HCEC 1CT (cell line): ENCODE measurements at places on chromosomes 4 and X.

GRCh38 chr4:61590881-61591280 is 390.8 kb downstream of the ADGRL3 start:
- DNase-seq: no peak

- no peak for DNase-seq
These were observed 73.3 kb downstream of the RAP1GDS1 start for GRCh38 chr4:98334461-98334860.

GRCh38 chr4:656436-657337 is 17.4 kb downstream of the ATP5ME start:
- DNase-seq: no peak

DNA sequence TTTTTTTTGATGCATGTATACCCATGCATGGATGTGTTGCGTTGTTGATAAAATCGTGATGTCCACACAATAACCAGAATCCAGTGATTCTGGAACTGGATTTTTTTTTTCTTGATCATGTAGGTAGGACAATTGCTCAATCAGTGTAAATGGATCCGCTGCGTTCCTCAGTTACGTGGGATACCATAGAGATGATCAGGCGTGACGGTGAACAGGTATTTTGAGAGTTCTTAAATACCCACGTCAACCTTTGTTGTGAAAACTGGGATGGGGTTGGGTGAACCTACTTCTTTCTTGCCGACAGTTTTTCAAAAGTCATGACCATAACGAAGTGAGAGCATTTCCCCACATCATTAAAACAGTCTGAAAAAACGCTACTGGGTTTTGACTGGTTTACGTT is 913 bp upstream of the SMIM10L2A start:
- DNase-seq: no peak

DNA sequence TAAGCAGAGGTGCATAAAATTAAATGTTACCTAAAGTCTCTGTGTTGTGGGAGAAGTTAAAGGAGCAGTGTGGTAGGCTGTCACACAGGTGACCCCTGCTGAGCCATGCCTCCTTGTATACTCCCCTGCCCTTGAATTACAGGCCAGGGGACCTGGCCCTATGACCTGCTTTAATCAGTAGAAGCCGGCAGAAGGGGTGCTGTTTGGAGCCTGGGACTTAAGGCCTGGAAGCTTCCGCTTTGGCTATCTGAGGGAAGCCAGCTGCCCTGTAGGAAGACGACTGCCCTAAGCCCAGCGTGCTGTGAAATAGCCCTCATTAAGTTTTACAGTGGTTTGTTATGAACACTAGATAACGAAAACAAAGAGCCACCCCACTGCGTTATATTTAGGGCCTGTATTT is 34.1 kb downstream of the SPINK2 start:
- peak; percentile 6 for DNase-seq

DNA sequence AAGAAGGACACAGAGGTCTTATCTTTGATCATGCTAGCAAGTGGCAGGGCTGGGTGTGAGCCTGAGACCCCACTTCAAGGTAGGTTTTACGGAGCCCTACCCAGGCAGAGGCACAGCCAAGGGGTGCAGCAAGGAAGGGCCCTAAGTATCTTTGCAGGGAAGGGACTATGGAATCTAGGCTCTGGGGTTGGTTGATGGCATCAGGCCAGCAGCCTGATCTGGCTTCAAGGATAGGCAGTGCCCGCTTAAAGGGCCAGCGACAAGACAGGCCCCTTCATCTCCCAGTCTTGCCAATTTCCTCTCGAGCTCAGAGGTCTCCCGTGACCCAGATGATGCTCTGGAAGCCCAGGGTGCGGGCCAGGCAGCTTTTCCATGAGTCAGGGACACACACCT is 5.8 kb downstream of the ABLIM2 start:
- DNase-seq: no peak

DNA sequence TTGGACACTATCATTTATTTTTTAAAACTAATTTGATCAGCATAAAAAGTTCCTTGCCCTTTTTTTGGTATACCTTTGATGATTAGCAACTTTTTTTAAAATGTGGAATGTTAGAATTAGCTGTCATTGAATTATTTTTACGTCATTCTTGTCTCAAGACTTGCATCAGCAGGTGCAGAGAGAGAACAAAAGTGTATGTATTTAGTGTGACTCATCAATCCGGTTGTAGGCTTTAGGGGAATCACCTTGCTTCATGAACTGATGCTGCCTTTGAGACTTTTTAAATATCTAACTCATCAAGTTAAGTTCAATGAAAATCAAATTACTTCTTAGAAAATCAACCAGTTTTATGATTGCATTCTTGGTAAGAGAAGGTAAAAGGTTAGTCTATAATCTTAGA is 125.1 kb downstream of the ARX start:
- no peak for DNase-seq

DNA sequence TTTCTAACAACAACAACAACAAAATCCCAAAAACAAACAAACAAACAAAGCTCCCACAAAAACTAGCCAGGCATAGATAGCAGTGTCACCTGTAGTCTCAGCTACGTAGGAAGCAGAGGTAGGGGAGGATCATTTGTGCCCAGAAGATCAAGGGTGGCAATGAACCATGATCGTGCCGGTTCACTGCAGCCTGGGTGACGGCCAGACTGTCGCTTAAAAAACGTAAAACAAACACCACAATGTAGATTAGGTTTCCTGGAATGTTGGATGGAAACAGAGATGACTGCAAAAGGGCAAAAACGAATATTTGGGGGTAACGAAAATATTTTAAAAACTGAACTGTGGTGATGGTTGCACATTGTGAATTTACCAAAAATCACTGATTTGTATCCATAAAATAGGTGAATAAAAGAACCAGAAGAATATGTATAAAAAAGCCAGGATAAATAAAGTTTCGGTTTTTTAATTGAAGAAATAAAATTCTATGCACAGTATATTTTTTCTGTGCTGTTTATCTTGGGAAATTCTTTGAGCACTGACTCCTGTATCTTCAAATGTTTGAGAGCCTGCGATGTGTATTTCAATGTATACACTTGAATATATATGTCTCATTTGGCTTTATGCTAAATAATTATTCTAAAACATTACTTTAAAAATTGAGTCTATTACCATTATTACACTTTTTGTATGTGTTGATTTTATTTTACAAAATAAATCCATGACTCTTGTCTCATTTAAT is 1477.0 kb downstream of the PCDH7 start:
- no peak for DNase-seq

GRCh38 chrX:15675490-15675921 is 10.9 kb upstream of the CLTRN start:
- no peak for DNase-seq

DNA sequence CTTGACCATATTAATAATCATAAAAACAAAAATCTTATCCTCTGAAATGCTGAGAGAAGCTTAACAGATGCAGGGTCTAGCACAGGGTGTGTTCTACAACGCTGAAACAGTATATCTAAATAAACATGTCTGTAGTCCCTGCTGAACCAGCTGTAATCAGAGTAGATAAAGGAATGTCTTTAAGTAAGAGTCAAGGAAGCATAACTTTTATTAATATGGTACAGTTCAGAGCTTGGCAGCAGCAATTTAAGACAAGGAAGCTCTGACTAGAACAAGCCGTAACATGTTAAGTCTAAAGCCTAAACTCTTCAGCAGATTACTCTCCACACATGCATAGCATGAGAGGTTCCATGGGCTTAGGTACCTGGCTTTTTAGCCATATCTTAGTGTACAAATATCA is 36.1 kb downstream of the NFKB1 start:
- no peak for DNase-seq

GRCh38 chr4:137635108-137635507 is 102.8 kb upstream of the PCDH18 start:
- no peak for DNase-seq

- DNase-seq: no peak
These were observed 16.0 kb downstream of the CTBP1 start for GRCh38 chr4:1232661-1233621.

- DNase-seq: no peak
These were observed 132.5 kb downstream of the DHX15 start for GRCh38 chr4:24451870-24452269.

DNA sequence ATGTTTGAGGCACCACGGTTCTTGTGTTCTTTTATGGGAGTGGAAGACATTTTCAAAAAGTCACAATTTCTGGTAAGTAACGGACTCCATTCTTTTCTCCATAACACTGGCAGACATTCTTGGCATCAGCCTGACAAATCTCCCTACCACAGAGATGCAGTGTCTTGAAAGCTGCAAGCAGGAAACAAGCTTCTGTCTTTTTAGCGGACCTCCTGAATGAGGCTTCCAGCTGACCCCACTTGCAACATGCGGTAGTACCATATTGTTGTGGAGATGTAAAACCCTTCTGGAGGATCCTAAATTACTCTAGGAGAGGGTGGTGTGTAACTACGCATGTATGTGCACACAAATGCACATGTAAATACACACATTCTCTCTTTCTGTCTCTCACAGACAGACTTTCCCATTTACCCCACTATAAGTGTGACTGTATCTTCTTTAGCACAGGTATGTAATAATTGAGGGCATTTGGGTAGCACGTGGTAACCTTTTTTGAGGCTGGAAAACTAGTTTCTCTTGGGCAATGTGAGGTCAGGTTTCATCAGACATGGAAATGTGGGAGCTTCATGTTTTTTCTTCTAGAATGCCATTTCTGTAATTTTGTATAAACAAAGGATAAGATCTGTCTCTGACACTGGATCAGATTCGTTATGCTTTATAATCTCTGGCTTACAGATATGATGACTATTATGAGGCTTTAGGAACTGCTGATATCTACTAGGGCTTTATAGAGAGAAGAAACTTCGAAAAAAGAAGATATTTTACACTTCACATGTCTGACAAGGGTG is 130.1 kb downstream of the MGST2 start:
- DNase-seq: peak; percentile 18

GRCh38 chrX:49784747-49785280 is 44.3 kb upstream of the PAGE4 start:
- no peak for DNase-seq

GRCh38 chrX:37921758-37922157 is 74.4 kb upstream of the DYNLT3 start:
- DNase-seq: peak; percentile 60

GRCh38 chrX:112672788-112673560 is 6.8 kb downstream of the LHFPL1 start:
- no peak for DNase-seq

GRCh38 chrX:71546879-71547278 is 14.0 kb downstream of the OGT start:
- no peak for DNase-seq

GRCh38 chrX:71282514-71283402 is 677 bp upstream of the NONO start:
- DNase-seq: no peak

DNA sequence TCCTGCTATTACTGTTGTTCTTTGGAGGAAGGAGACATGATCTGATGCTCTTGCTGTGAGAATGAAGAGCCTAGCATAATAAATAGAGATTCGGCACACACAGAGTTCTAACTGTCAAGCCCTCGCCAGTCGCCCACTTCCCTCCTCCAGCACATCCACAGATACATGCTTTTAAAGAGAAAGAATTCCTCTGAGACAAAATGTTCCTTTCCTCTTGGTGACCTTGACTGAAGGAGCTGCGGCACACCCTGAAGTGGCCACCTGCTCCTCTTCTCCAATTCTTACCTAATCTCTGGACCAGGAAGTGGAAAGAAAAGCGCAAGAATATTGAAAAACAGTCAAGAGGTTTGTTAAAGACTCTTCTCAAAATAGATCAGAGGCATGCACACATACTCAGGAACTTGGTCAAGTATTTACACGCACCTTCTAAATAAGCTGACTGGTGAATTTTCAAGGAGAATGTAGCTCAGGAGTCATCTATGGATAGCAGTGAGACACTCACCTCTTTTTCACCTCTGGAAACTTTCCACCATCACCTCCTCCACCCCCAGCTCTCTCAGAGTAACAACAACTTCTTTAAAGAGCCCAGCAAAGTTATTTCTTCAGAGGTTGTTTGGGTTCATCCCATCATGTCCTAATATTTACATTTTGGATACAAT is 95.4 kb downstream of the PARM1 start:
- DNase-seq: no peak

- DNase-seq: peak; percentile 62
These were observed 8.9 kb downstream of the COPS4 start for GRCh38 chr4:83043801-83044407.

GRCh38 chrX:149129767-149130166 is 375.3 kb downstream of the IDS start:
- no peak for DNase-seq

DNA sequence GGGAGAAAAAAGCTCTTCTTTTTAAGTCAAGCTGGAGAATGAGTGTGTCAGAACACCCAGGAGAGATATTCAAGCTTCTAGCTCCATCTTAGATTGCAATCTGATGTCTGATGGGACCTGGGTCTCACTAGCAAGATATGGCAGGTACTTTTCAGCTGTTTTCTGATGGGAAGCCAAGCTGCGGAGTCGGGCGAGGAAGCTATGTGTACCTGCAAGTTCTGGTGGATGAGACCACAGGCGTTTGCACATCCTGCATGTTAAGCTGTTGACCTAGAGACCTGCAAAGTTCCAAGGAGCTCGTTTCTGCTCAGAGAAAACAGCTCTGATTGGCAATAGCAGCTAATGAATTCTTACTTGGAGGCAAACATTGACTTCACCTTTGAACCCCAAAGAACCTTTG is 167.3 kb upstream of the GATB start:
- DNase-seq: no peak

DNA sequence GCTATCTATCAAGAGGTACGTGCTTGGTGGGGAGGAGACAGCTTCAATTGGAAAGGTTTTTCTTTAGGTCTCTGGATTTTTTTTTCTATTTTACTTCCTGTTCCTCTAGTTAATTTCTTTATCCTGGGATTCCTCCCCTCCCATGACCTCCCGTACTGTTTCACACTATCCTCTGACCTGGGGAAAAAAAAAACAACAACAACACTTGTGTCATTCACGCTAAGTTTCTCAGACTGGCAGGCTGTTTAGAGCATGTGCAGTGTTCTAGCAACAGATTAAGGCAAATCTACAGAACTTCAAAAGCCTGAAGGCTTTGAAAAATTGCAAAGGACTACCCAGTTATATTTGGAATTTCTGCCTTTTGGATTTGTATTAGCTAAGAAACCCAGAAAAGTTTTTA is 358.4 kb downstream of the ARHGAP24 start:
- DNase-seq: no peak

DNA sequence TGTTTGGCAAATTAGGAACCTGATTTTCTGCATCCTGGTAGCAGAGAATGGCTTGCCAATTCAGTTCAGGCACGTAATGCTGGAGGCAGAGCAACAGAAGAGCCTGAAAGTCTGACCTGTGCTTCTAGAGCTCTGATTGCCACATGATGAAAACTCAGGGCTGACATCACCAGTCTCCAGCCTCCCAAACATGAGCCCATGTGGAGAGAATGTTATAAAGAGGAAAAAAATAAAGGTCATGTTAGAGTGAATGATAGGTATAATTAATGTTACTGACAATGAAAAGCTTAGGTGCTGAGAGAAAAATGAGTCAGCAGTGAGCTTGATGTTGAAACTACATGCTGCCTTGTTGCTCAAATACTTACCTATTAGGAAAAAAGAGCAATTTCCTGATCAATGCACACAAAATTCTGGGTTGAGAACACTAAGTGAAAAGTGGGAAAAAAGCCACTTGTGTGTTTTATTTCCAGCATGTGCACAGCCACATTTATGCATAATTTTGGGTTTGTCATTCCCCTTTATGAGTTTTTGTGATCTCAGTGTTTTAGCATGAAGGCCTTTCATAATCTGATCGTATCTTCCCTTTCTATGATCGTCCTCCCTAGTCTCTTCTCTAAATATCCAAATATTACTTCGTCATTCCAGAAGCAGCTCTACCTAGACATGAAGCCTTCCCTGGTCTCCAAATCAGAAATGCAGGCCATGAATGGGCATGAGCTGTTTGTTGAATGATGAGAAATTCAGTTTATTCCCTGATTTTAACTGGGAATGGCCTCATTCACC is 113.3 kb upstream of the CPEB2 start:
- DNase-seq: peak; percentile 10
